SK-N-SH (cell line): ENCODE measurements at places on chromosomes 1 and 21. TPM values are rescaled to one million over a fixed set of nuclear protein-coding genes. Genes with fewer than 3 reads are reported as not detected.

C1orf116 gene
- 0.02 TPM in 1 of 2 replicates, not detected in the other for polyA plus RNA-seq

LAMC1 gene
- 90.4 and 101 TPM in 2 replicates for polyA plus RNA-seq

DLGAP3 gene
- polyA plus RNA-seq: 0.05 and 0.15 TPM in 2 replicates

S100A7A gene
- polyA plus RNA-seq: not detected in 2 replicates

ADGRL2 gene
- polyA plus RNA-seq: 40.3 and 52.4 TPM in 2 replicates

PHGDH gene
- polyA plus RNA-seq: 30.2 and 30.9 TPM in 2 replicates
